ENCODE measurements at places on chromosomes 13 and 19. TPM values are rescaled to one million over a fixed set of nuclear protein-coding genes. Genes with fewer than 3 reads are reported as not detected.

F2RL3 gene
- total RNA-seq = 0.38 TPM

MPHOSPH8 gene
- total RNA-seq = 33.5 TPM

GRCh38 chr19:48633148-48634035 lies 3.8 kb downstream of the DBP start:
- DNase-seq = peak; percentile 75

DNA sequence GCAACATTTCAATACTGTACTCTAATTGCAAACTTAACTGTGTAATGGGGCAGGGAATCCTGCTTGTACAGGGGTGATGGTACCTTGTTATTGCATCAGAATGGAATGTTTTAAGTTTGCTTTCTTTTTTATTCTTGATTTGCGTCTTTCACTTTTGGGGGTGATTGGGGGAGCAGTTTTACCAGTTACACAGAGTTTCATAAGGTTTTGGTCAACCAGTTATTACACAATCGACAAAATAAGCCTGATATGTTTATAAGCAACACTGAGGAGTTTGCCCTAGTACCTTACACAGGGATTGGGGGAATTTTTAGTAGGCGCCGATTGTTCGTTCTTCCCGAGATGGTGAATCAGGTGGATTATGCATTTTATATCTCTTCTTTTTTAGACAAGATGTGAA lies 2.7 kb downstream of the KLF5 start:
- no peak for DNase-seq

- DNase-seq = no peak
Observed at GRCh38 chr19:48417421-48417820, 24.0 kb downstream of the GRIN2D start.

- DNase-seq = no peak
Observed at GRCh38 chr19:46722004-46722380, 5.1 kb upstream of the PRKD2 start.

GRCh38 chr19:8561075-8561764 lies 16.0 kb downstream of the MYO1F start:
- DNase-seq = no peak
